Stimulated activated CD8-positive, alpha-beta memory T cell treated with anti-CD3 and anti-CD28 coated beads, Interleukin-15, amount 100 ng/mL, for 48 hours (primary cell): ENCODE measurements at places on chromosomes 2 and 18.

DNA sequence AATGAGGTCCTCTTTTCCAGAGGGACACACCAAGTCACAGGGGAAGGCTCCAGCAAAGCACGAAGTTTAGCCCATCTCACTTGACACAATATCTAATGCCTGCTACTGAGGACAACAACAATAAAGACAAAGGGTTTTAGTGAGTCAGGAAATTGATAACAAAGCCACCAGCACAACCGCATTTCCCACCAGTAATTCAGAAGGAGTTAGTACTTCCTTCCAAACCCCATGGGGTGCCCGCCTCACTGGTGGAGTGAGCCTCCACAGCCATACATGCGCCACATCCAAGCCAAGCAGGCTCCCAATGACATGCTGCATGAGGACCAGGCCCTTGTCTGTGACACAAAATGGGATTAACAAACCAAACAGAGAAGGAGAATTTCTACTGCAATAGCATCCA lies 40.1 kb downstream of the MRPL35 start:
- DNase-seq: no peak

DNA sequence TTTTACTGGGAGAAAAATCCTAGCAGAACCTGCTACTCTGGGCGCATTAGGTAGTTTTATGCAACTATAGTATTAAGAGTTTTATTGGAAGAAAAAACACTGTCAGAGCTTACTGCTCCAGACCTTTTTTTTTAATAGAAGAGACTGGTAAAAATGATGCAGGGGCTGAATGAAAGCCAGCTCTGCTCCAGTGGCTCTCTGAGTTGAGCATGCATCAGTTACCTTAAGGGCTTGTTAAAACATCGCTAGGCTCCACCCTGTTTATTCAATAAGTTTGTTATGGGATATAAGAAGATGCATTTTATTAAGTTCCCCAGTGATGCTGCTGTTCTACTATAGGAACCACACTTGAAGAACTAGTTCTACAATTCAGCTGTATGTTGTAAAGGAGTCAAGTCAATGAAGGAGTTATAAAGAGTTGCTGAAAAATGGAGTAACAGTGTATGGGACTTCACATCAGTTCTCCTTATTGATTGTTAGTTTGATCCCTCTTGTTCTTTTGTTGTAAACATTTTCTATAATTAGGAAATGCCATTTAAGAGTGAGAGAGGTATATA lies 13.2 kb downstream of the SNRPG start:
- DNase-seq: no peak

DNA sequence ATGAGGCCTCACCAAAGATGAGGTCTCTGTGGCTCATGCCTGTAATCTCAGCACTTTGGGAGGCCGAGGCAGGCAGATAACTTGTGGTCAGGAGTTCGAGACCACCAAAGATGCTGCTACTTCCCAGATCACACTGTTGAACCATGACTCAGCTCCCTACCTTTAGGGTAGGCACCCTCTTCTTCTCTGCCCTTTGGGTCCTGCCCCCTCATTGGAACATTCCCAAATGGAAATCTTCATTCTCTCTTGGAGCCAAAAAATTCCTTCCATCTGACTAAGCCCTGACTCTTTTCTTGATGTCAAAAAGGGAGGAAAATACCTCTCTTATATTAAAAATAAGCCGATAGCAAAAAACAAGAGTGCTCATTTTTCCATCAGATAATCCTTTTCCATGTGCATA lies 183.5 kb downstream of the PAX3 start:
- DNase-seq: no peak

- DNase-seq: no peak
Observed at GRCh38 chr2:207163053-207163755, 2.5 kb downstream of the KLF7 start.

DNA sequence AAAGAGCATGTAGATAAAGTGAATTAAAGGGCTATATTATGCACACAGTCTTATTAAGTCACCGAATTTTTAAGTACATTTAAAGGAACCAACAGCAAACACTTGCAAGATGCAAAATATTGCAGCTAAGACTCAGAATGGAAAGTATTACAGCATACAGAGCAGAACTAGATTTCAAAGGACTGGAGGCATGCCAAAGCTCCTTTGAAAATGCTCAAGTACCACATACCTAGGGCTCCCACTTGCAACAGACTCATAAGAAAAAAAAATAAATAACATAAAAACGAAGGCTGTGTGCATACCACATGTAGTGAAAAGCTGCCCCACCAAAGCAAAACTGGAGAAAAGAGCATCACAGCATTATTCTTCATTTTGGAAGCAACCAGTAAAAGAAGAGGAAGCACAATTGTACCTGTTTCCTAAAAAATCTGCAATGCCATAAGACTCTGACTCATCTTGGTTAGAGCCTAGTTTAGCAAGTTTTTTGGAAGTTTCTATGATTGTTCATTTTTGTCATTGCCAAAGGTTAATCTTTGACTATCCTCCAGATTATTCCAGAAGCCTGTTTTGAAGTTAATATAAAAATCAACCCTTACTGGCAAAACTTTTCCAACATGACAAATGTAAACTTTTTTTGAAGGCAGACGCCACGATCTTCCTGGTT lies 306.0 kb upstream of the COL3A1 start:
- no peak for DNase-seq

DNA sequence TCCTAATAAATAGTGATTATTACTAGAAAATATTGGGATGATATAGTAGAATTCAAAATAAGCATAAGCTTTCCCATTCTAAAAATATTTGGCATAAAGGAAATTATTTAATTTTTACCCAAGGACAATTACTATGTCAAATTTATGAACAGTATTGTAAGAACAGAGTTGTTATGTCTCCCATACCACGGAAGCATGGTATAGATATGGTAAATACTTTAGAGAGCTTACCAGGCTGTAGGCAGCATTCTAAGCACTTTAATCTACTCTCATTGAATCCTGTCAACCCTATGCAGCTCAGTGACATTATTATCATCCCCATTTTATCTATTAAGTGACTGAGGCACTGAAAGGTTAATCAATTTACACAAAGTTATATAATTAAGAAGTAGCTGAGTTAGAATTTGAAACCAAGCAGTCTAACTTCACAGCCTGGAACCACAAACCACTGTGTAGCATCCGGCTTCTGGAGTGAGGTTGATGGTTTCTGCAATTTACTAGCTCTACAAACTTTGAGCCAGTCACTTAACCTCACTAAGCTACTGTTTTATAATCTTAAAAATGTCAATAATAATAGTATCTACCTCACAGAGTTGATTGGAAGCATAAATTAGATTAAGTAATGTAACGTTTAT lies 323.7 kb downstream of the ARHGAP15 start:
- peak; percentile 26 for DNase-seq

DNA sequence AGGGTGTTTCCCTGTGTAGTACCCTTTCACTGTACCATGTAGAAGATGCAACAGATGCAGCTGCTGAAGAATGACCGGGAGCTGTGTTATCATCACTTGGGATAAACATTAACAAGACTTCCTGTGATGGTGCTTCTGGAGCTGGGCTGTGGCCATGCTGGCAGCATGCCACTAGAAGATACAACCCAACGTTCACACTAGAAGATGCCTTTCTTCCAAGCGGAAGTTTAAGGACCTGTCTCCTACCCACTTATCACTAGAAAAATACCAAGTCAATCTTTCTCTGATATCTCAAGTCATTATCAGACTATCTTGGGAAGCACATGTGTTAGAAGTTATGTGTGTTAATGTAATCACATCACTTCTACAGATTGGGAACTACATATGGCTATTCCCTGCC lies 953.5 kb downstream of the CNTNAP5 start:
- no peak for DNase-seq

- DNase-seq: no peak
Observed at GRCh38 chr2:213068676-213069359, 82.6 kb downstream of the IKZF2 start.

DNA sequence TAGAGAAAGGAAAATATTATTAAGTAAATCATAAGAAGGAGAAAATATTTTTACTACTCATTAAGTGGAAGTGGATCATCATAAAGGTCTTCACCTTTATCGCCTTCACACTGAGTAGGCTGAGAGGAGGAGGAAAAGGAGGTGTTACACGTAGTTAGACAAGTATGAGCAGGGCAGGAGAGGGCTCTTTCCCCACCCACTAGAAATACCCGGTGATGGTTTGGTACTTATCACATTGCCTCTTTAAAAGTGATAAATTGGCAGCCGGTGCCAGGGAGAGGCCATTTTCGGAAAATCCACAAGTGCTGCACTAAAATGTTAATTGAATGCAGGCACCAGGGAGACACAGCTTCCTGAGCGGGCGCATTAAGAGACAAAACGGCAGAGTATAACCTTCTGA lies 598.7 kb upstream of the SOX11 start:
- no peak for DNase-seq

DNA sequence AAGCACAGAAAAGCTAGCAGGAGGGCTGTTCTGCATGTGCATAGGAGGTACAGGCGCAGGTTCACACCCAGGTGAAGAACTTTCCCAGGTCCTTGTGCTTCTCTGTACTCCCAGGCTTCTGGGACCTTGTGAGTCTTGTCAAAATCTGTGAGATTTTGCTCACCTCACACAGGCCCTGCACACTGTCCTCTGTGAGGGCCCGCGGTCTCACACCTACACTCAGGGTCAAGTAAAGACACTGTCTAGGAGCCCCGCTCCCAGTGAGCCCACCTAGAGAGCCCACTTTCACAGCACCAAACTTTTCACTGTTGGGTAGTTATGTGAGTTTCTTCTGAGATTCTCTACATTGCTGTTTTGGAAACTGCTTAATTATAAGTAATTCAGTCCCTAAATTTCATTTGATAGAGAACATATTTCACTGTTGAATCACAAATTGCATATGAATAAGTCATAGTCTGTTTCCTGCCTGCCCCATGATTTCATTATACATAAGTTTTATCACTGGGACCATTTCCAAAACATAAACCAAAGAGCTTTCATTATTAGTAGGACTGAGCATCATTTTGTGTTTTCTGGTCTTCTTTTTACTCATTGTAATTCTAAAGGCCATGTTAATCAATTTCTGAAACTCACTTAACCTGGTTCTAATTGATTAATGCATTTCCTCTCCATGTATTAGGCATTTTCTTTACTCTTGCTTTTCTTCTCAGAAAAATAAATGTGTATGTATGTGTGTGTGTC lies 234.2 kb upstream of the SPOPL start:
- DNase-seq: no peak

- DNase-seq: no peak
Observed at GRCh38 chr18:38077229-38077628, 511.6 kb upstream of the CELF4 start.

DNA sequence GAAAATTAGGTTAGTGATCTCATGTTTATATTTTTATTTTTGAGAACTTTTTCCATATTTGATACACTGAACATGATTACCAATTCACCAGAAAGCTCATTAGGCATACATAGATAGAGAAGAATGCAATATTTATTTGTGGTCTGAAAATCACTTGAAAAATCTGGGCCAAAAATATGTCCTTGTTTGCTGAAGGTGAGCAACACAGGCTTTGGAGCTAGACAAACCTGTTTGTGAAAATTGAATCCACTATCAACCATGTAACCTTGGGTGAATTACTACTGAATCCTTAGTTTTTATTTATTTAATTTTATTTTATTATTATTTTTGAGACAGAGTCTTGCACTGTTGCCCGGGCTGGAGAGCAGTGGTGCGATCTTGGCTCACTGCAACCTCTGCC lies 46.5 kb upstream of the ZSWIM2 start:
- no peak for DNase-seq

- DNase-seq: no peak
Observed at GRCh38 chr2:59932341-59932740, 621.1 kb downstream of the BCL11A start.
